ENCODE measurements at places on chromosomes 11 and 22.

DNA sequence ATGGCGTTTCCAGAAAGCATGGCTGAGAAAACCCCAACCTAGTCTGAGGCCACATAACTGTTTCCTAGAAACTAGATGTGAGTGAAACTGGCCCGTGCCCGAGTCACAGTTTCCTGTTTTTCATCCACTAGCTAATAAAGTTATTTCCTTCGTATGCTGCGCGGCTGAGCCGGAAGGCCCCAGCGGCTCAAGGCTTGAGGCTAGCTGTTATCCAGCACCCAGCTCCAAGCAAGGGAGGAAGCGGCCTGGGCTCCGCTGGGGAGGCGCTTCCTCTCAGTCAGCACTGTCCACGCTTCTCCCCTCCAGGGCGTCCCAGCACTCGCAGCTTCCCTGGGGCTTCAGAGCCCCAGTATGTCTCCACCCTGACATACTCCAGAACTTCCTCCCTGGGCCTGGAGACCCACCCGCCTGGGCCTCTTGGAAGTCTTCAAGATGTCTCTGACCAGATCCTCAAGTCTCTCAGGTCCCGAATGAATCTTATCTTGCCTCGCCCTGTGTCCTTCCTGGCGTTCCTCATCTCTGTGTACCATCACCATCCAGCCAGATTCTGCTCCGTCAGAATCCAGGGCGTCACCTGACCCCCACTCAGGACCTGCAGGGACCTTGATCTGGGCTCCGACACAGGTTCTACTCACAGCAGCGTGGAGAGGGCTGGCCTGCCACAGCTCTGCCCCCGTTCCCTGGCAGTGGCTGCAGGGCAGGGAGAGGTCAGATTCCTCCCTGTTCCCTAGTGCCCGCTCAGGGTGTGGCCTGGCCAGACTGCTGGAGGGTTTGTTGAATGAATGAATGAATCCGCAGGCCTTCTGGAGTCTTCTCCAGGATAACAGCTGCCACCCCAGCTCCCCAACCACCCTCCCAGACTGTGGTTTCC is 81.9 kb downstream of the LRRC32 start:
- DNase-seq = no peak

GRCh38 chr11:131910523-131911387 is 540.3 kb downstream of the NTM start:
- DNase-seq = peak; percentile 92

- no peak for DNase-seq
Observed at GRCh38 chr11:12544986-12545775, 129.0 kb upstream of the TEAD1 start.

GRCh38 chr11:103862802-103863174 is 173.7 kb upstream of the DDI1 start:
- DNase-seq = no peak

DNA sequence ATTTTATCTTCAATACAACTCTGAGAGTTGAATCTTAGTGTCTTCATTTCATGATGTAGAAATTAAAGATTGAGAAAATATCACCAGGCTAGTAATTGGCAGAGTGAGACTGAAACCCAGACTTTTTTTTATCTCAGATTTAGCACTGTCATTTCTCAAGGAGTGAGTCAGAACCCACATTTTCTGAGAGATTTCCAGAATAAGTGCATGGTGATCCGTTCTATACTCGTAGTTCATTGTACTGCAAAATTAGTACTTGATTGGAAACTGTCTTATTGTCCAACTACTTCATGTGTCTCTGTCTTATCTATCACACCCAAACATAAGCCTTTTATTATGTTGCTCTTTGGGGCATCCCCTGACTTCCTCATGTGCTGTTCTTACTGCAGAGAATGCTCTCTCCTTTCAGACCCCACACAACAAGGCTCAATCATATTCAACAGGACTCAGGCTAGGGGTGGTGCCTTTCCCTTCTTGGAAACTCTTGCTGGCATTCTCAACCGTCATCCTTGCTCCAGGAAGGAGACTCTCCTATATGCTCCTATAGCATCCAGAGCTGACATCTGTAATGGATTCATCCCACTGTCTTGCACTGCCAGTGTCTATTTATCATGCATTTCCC is 76.7 kb upstream of the BLID start:
- no peak for DNase-seq

DNA sequence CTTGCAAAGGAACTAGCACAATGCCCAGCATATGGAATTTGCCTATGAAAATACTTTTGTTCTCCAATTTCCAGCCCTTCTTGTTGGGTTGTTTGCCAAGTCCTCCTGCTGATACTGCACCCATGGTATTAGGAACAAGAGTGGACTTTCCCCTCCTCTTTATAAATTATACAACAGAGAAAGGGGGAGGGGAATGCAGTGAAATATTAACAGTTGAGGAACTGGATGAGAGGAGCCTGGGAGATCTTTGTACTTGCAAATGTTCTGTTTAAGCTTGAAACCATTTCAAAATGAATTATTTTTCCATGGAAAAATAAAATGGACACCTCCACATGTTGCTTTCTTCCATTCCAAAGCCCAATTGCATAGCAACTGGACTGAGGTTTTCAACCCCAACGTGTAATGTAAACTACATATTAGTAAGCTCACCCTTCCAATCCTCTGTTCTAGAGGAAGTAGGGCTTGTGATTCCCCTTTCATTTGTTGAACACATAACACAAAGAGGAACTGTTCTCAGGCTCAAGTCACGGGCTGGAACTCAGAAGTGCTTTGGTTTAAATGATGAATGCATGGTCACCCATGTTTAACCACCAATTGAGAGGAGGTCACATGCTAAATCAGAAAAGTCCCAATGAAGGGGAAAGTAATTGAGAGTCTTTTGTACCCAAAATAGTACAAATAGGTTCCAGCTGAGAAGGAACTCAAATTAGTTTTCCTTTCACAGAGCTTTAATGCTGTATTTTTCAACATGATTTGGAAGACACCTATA is 66.2 kb upstream of the ZC3H12C start:
- DNase-seq = no peak

DNA sequence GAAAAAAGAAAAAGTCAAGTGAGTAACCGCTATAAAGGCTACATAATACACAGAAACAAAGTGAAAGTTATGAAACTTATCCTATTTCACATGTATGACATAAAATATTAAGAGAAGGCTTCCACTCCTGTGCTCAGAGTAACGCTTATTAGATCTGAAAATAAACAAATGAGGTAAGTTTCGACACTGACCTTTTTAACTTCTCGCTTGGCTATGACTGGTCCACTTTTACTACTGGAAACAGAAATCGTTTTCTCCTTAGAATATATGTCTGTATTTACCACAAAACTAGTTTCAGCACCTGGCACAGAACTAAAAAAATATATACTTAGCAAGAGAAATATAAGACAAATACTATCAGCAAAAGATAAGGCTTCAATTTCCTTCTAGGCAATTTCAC is 16.4 kb downstream of the FNBP4 start:
- no peak for DNase-seq

DNA sequence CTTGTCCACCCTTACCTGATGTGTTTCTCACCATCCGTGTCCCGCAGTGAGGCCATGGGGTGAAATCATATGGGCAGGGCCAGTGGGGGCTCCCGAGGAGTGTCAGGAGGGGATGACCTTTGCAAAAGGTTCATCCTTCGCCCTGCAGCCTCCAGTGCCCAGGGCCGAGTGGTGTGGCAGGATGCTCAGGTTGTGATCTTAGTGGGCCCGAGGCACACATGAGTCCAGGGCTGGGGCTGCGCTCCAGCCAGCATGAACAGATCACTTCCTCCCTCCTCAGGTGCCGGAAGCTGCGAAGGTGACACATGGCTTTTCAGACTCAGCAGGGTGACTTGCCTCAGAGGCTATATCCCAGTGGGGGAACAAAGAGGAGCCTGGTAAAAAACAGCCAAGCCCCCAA is 2.8 kb upstream of the FKBP2 start:
- no peak for DNase-seq

- DNase-seq = no peak
Observed at GRCh38 chr11:118621784-118622375, 14.5 kb downstream of the PHLDB1 start.

GRCh38 chr11:70880416-70880815 is 372.0 kb downstream of the SHANK2 start:
- no peak for DNase-seq

Data from NCI-H1417 (cell line).